Stimulated activated CD8-positive, alpha-beta memory T cell treated with anti-CD3 and anti-CD28 coated beads, Interleukin-4, amount 100 ng/mL, for 4 hours (primary cell): ENCODE measurements at places on chromosomes 1 and 21.

- peak; percentile 12 for DNase-seq
These were observed 47.1 kb downstream of the MYSM1 start for GRCh38 chr1:58652651-58653184.

DNA sequence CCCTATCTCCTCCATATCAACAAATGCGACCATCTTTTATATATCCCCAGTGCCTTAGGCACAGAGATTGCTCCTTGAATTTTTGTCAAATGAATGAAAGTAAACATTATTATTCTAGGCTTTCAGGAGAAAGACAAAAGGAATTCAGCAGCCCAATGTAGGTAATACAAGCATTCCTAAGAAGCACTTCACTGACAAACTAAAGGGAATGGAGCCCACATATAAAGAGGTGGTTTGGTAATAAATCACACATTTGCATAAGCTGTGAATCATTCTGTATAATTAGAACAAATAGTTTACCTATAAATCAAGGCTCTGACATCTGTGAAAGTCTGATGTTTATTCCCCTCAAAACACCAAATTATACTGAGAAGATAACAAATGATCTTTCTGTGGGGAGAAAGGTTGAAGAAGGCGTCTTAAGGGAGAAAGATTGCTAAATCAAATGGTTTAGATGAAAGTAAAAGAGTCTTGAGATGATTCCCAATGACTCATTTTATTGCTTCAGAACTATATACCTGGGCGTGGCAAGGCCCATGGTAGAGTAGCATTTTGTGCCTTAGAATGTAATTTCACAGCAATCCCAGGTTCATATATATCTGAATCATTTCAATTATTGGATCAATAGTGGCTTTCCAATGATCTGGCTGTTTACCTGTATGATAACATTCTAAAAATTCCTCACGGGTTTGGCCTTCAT lies 558.1 kb downstream of the AGBL4 start:
- DNase-seq = no peak

GRCh38 chr1:4963251-4963650 lies 308.8 kb downstream of the AJAP1 start:
- no peak for DNase-seq

- DNase-seq = no peak
These were observed 9.9 kb upstream of the HJV start for GRCh38 chr1:146031476-146031875.

DNA sequence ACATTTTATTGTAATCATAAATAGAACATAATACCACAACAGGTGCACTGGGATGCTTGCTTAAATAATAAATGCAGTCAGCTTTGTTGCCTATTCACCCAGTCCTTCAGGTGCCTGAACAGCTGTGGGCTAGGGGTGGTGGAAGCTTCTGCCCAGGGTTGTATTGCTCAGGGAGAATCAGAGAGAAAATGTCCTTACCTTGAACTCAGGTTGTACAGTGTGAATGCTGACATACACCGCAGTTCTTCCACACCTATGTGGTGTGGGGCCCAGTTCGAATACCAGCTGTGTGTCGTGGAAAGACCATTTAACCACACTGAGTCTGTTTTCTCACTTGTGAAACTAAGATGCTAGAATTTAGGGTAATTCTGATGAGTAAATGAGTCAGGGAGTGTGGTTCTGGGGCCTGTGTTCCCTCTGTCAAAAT lies 115.7 kb upstream of the ATP1A1 start:
- DNase-seq = no peak

GRCh38 chr1:58441699-58442098 lies 104.8 kb downstream of the OMA1 start:
- no peak for DNase-seq

DNA sequence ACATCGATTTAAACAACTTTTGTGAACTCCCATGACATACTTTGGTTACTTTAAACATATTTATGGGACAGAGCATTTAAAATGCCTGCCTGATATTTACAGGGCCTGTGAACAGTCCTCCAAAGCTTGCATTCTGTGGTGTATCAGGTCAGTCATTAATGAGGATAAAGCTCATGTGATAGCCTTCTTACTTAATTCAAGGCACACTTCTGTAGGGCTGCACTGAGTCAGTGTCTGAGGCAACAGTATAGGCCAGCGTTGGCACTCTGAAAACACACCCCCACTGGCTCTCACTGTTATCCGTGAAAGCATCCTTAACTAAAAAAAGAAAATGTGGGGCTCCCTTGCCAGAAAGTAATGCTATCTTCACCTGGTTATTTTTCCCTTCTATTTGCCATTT lies 200.0 kb downstream of the NFIA start:
- DNase-seq = no peak

DNA sequence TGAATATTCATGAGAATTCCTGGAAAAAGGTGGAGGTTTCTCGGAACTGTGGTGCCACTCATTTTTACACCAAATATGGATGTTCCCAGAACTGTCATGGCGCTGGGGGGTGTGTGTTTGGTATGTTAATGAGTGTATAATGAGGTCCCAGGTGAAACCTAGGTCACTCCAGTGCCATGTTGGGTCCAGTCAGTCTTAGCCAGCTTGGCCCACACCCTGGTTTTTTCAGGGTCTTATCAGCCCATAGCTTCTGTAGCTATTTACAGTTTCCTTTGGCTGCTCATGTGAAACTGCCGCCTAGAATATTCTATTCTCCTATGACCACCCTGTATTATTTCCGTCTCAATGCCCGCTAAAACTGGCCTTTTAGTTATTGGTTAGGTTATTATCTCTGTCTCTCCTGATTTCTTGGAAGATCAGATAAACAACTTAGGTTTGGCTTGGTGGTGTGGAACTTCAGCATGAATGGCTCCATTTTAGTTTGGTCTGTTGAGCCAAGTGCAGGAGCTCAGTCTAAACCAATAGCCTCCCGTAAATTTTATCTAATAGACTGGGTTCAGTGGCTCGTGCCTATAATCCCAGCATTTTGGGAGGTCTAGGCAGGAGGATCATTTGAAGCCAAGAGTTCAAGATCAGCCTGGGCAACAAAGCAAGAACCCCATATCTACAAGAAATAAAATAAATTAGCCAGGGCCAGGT lies 42.1 kb upstream of the EDARADD start:
- no peak for DNase-seq

DNA sequence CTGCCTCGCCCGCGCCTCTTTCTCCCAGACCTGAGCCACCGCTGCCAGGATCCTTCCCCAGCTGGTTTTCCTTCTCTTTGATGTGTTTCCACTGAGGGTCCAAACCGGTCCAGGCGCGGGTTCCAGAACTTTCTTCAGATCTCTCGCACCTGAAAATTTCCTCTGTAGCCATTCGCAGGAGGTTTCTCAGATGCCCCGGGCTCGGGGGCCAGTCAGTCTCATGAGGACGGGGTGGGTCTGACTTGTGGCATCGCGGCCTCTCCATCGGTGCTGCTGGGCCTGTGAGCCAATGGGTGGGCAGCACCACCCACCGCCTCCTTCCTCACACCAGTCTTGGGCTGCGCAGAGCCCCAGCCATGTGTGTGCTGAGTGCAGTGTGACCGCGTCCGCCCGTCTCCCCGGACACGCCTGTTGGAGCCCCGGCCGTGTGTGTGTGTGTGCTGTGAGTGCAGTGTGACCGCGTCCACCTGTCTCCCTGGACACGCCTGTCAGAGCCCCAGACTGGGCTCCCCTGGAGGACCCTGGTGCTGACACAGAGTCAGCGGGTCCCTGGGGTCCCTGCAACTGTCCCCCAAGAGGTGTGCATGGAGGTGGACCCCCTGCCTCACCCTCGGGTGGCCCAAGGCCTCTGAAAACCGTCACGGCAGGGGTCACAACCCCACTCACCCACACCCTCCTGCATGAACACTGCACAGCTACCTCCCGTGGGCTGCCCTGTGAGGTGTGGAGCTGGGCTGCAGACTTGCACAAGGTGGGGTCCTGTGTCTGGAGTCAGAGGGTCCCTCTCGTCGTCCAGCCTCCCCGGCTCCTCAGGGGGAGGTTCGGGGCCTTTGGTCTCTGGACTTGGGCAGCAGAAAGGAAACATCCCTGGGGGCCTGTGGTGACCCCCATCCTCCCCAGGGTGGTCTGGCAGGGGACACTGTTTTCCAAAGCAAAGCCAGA lies 20.2 kb downstream of the COL18A1 start:
- no peak for DNase-seq

DNA sequence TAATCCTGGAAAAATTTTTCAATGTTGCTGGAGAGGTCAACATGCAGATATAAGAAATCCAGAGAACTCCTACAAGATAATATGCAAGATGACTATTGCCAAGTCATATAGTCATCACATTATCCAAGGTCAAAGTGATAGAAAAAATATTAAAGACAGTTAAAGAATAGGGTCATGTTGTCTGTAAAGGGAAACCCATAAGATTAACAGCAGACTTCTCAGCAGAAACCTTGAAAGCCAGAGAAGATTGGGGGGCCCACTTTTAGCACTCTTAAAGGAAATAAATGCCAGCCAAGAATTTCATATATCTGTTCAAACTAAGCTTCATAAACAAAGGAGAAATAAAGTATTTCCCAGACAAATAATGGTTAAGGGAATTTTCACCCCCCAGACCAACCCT lies 64.1 kb downstream of the PTGFR start:
- no peak for DNase-seq

DNA sequence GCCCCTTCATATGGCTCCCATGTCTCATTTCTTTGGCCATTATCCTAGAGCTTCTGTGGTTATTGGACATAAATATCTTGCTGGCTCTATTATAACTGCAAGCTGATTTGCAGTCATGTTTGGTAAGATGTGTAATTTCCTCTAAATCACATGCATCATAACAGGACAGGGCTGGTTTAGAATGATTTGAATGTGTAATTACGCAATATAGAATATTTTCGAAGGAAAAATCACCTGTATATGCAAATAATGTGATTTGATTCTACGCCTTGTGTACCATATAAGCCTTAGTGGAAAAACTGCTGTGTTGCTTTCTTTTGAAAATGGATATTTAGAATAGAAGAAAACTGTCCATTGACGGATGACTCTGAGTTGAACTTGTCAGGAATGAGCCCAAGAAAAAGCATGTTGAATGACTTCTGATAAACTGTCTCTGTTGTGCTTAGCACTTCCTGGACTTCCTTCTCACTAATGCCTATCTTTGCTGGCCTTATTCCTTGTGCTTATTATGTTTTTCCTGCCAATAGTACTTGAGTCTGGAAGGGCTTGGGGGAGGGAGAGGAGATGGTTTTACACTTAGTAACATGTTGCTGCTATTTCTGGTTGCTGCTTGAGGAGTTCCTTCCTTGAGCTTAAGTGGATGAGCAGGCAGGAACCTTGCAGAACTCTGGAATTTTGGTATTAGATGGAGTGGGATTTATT lies 6.5 kb downstream of the CACHD1 start:
- no peak for DNase-seq

DNA sequence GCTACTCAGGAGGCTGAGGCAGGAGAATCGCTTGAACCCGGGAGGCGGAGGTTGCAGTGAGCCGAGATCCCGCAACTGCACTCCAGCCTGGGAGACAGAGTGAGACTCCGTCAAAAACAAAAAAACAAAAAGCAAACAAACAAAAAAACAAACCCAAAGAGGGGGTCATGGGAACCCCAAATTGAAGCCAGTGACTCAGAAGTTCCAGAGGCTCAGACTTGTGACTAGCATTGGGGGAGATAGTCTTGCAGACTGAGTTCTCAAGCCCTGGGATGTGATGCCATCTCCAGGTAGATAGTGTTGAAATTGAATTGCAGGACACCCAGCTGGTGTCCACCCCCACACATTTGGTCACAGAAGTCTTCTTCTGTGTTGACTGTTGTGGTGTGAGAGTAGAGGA lies 24.9 kb upstream of the ENO1 start:
- DNase-seq = no peak

DNA sequence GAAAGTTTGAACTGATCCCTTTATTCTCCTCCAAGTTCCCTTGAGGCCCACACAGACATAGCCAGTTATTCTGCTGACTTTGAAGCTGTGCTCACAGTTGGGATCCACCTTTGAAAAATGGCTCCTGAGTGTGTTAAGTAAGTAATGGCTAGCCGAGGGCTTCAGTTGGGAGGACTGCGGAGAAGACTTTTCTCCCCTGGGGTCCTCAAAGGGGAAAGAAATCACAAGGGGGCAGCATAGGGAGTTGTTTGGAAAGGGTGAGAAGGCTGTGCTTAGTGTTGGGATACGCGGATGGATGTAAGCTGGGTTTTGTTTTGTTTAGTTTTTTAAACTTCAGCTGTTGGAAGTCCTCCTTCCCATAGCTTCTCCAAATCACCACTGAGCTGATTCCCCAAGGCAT lies 8.3 kb downstream of the PGM1 start:
- DNase-seq = no peak

- DNase-seq = no peak
These were observed 1.4 kb downstream of the DIO1 start for GRCh38 chr1:53895421-53895820.

DNA sequence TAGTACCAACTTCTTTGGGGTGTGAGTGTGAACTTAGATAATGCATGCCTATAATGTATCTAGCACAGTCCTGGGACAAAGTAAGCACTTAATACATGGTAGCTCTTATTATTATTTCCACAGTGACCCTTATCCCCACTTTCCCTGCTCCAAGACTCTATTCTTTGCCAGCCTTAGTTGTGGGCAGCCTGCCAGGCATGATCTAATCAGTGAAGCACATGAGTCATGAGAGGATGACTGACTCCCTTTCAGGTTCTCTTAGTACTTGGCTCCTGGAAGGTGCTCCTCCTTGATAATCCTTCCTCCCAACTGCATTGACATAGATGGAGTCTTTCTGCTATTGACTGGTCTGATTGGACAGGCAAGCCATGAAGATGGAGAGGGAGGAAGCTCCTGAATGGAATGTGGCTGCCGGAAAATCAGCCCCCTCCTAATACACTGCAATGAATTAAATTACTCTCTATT lies 17.4 kb upstream of the GNG12 start:
- no peak for DNase-seq

DNA sequence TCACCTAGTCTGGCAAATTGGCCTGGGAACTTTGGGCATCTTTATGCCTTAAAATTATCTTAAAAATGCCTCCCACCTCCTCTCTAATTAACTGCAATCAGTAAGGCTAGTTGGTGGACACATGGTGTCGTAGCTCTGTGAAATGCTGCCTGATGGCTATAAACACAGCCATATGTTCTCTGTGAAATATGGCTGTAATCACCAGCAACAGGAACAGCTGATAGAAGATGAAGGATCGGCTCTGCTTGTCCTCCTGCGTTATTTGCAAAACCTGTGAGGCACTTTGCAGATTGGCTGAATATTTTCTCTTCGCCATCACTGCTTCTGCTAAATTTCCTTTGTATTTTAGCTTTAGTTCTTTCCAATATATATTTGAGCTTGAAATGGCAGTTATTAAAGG lies 419.6 kb downstream of the RWDD3 start:
- no peak for DNase-seq
